ENCODE measurements at places on chromosomes 3 and 15.

- peak; percentile 18 for DNase-seq
Observed at GRCh38 chr15:101320501-101321052, 25.5 kb upstream of the SNRPA1 start.

GRCh38 chr3:144760831-144761230 is 789.2 kb downstream of the DIPK2A start:
- no peak for DNase-seq

- DNase-seq: no peak
Observed at GRCh38 chr3:68162644-68163043, 508.2 kb upstream of the SUCLG2 start.

- DNase-seq: no peak
Observed at GRCh38 chr3:13013151-13013561, 60.1 kb downstream of the IQSEC1 start.

Data from right renal pelvis (tissue), 4 donors.